Activated gamma-delta T cell treated with anti-CD3 and anti-CD28 coated beads, Interleukin-2, amount 50 U/mL, for 16 hours (primary cell): ENCODE measurements at places on chromosomes 7 and 10.

DNA sequence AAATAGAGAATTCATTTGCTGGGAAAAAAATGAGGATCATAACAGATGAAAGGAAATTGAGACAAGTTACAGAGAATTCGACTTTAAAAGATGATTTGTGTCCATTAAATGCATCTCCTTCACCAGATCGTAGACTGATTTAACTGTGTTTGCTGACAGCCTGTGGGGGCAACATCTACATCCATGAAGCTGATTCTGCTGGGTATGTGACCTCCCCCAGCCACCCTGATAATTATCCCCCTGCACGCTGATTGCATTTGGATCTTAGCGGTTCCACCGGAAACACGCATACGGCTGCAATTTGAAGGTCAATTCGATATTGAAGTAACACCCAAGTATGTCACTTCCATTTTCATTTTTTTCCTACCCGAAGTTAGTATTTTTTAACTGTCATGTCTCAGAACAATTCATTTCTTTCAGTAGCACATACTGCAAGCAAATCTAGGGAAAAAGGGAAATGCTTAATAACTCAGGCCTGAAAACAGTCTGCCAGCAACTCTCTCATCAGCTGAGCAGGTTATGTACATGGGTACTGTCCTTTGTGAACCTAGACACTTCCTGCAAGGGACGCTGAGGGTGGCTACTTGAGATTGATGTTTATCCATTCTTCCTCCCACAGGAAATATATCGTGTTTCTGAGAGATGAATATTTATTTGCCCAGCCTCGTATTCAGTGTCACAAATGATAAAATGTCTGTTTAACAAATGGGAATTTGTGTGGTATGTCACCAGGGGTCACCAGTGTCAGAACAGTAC is 134.9 kb downstream of the ZNF22 start:
- no peak for DNase-seq

DNA sequence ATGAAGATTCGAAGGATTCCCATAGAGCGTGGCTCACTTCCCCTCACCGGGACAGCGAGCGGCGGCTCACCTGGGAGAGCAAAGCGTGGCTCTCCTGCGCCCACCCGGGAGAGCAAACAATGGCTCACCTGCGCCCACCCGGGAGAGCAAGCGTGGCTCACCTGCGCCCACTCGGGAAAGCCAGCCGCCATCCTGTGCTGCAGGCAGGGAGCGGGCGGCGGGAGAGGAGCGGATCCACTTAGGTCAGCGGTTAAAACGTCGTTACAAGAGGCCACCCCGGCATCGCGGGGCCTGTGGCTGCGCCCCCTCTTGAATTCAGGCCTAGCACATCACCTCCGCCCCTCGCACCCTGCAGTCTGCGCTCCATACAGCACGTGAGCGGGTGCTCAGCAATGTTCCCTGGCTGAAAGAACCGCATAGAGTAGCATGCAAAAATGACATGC is 461 bp upstream of the FIGNL1 start:
- DNase-seq = no peak

GRCh38 chr10:44662051-44662450 is 249.1 kb upstream of the TMEM72 start:
- no peak for DNase-seq

DNA sequence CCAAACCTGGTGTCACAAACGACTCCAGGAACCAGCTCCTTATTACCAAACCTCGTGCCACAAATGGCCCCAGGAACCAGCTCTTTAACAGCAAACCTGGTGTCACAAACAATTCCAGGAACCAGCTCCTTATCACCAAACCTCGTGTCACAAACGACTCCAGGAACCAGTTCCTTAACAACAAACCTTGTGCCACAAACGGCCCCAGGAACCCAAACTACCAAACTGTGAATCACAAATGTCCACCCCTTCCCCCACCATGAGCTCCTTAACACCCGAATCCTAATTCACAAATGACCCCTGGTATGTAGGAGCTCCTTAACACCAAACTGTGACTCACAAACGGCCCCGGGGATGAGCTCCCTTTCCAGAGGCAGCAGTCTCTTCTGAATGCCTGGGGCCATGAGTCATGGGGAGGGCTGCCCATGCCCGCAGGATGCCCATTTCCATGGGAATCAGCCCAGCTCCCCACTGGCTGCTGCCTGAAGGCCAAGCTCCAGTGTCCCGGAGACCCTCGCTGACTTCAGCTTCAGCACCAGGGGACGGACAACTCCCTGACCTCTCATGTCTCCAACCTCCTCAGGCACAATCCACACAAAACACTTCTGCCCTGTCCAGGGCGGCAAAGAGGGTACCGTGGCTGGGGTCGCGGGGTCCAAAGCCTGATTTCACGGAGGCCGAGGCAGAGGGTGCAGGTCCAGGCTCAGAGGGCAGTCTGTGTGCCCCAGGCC is 213.1 kb downstream of the ELFN1 start:
- DNase-seq = no peak

DNA sequence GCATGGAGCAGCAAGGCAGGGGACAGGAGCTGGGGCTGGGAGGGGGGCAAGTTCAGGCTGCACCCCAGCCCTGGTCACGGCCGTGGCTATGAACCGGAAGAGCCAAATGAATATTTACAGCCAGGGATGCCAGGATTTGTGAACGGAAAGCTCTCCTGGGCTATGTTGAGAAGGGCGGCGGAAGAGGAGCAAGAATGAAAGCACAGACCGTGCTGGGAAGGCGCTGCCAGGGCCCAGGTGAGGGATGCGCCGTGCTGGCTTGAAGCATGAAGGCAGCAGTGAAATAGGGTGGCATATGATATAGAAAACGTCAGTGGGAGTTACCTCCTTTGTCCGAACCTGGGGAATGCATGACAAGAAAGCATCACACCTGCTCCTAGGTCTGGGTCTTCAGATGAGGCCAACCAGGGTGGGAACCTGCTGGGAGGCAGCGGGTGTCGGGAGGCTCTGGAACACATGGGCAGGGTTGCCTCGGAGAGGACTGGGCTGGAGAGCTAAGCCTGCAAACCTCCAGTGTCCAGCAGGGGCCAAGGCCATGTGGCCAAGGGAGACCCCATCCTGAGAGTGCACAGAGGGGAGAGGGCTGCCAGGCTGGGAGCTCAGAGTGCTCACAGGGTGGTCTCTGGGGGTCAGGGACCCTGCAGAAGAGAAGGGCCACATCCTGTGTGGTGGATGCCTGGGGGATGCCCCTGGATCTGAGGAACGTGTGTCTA is 120.6 kb upstream of the TCERG1L start:
- no peak for DNase-seq

DNA sequence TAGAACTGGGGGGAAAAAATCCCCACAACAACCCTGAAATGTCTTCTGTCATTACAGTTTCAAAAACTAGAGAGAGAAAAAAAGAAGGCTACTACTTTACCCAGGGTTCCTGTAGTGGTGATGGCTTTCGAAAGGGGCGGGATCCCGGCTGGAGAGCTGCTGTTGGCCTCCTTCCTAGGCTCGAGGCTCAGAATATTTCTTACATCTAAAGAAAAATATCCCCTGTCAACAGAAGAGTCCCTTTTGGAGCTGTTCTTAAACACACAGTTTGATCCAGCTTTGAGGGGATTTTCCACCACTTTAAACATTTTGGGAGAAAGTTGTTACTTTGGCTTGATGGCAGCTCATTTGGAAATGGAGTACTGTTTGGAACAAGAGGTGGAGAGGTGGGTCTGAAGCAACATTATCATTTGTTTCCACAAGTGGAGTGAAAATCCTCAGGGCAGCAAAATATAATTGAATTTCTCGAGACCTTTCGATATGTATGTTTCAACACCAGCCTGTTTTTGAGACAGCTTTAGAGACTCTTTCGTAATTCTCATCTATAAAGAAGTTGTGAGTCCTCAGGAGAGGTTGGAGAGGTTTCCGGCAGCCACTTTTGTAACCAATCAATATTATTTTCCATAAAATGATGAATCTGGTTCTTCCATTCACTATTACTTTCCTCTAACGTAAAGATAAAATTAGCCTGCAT is 5.1 kb downstream of the HOXA13 start:
- no peak for DNase-seq

- no peak for DNase-seq
Observed at GRCh38 chr10:20100171-20100570, 283.9 kb downstream of the PLXDC2 start.

DNA sequence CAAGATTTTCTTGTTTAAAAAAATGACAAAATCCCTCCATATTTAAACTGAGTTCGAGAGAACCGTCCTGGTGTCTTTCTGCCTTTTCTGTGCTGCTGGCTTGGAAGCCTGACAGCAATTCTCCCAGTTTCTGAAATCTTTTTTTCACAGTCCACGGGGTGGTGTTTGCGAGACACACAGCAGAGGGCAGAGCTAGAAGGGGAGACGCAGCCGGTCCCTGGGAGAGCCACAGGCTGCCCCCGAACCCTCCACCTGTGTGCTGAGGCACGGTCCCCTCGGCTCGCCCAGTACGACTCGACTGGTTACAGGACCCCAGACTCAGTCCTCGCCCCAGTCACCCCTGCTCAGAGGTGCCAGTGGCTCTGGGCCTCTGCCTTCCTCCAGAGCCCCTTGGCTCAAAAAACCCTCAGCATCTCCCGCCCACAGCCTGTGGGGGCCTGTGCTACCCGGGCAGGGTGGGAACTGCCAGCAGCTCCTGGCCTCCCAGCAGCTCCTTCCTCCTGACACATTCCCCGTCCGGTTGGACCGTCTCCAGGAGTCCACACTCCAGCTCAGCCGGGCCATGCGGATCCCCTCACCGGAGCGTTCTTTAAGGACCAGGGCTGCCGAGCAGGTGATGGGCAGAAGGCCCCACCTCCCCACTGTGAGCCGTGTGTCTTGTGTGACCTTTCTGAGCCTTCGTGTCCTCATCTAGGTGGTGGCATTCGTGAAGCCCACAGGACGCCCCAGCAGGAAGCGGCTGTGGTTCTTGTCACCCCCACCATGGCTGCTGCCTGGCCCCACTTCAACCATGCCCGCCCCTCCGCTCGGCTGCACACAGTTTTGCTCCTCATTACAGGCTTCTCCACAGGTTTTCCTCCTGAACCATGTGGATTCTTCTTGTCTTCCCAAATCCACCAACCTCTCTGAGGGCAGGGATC is 52.3 kb upstream of the EN2 start:
- no peak for DNase-seq

- DNase-seq = no peak
Observed at GRCh38 chr10:28627102-28627501, 50.2 kb upstream of the BAMBI start.

DNA sequence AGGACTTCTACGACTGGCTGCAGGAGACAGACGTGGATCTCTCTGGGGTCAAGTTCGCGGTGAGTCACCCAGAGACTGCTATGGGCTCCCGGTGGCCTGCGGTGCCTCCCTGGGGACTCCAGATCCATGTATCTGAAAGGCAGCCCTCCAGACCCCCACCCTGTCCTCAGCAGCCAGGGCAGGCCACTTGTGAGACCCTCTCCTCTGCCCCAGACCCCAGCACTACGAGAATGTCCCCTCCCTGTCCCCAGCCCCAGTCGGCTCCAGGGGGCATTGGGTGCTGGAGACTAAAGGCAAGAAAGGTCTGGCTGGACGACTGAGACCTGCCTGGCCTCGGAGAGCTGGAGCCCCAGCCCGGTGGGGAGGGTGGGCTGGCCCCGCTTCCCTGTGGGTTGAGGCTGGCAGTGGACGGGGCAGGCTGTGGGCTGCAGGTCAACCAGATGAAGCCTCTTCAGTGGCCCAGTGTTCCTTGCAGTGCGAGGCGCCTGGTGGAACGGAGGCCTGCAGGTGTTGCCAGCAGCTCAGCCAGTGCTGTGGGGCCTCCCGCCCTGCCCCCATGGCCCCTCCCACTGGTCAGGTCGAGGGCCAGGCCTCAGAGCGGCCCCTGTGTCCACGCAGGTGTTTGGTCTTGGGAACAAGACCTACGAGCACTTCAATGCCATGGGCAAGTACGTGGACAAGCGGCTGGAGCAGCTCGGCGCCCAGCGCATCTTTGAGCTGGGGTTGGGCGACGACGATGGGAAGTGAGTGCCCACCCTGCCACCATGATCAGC is 13.8 kb downstream of the TMEM120A start:
- no peak for DNase-seq

DNA sequence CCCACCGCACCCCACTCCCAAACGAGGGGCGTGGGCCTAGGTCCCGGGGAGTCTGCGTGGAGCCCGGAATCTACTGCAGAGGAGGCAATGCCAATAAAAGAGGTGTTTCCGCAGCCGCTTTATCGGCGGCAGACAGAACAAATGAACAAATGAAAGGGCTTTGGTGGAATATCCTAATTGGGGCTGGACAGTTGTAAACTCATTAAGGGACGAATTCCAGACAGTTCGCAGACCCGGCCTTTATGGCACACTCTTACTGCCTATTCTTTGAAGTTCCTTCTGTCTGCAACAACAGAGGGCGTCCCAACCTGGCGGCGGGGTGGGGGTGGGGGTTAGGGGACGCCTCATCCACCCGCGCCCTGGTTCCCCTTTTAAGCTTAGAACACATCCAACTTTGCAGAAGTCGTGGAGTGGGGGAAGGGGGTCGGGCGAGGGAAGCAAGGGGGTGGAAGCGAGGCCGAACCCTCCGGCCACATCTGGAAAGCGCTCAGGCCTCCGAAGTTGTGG is 4.1 kb downstream of the HOXA9 start:
- DNase-seq = no peak

DNA sequence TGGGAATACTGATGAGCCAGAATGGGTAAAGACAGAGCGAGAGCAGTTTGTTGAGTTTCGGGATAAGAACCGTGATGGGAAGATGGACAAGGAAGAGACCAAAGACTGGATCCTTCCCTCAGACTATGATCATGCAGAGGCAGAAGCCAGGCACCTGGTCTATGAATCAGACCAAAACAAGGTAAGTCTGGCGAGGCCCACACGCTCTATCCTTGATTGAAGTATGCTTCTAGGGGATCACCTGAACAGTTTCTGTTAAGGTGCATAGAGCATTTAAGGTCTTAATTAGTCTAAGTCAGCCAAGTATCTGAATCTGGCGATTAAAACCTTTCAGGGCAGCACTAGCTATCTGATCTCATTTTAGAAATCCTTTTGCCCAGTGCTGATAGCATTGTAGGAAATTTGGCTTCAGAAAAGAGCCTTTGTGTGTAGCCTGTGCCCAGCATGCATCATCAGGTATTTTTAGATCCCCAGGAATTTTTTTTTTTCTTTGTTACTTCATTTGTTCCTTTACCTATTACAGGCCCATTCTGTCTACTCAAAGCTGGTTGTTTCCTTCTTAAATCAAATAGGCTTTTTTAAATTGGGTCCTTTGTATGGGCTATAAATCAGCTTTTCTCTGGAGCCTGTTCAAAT is 8.0 kb downstream of the OPN1SW start:
- no peak for DNase-seq

- no peak for DNase-seq
Observed at GRCh38 chr10:124996854-124997215, 54.9 kb downstream of the ZRANB1 start.

- DNase-seq = no peak
Observed at GRCh38 chr7:107463139-107464078, 6.4 kb upstream of the GPR22 start.

- DNase-seq = no peak
Observed at GRCh38 chr7:30700941-30701340, 18.7 kb upstream of the CRHR2 start.

DNA sequence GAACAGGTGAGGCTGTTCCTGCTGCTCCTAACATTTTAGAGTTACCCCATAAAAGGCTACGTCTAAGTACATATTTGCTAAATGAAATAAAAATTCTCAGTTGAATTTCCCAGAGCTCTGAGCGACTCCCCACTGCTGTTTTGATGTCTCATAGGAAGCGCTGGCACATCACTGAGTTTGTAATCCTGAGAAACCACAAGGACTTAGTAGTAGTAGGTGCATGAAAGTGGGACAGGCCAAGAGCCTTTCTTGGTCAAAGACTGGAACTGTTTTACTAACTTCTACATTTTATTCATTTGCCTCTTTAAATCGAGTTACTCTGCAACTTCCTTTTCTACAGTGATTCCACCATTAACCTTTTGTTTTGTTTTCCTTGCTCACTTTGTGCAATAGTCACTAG is 85.9 kb downstream of the XPNPEP1 start:
- no peak for DNase-seq

- DNase-seq = no peak
Observed at GRCh38 chr10:128713874-128714570, 587.8 kb upstream of the MKI67 start.
